ENCODE measurements at places on chromosomes 7 and 10.
A peak's percentile ranks its signal among the peaks of the same experiment; 100 is the strongest.

DNA sequence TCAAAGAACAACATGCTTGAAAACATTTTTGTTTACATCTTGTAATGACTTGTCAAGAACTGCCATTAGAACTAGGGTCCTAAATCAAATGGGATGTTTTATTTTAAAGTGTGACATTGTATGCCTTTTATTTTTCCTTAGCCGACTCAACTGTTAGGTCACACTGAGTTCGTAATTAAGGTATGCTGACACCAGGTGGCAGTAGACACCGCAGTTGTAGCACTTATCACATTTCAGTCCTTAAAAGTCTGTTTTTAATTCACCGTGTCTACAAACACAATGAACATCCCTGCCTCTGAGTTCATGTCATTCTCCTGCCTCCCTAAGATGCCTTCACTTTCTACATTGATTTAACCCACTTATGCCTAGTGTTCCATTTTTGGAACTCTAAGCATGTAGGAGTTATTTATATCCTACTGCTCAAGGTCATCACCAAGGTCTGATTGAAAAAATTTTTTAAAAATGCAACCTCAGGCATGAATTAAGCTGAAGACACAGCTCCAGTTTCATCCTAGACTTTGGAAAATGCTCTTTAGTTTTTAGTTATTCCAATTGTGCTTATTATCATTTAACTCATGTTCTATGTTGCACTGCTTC lies 186.1 kb downstream of the BMPER start:
- H3K27me3 ChIP-seq, result no peaks in the 10 kb centered on the region
- H3K4me1 ChIP-seq, result no peaks in the 10 kb centered on the region
- no peak overlapping the region for H3K4me3 ChIP-seq
- no peak for DNase-seq
- H3K27ac ChIP-seq, result no peak overlapping the region

- no peaks in the 10 kb centered on the region for H3K36me3 ChIP-seq
- H3K4me3 ChIP-seq, result no peak overlapping the region
- no peak for DNase-seq
Measured at GRCh38 chr7:74219416-74219815, 9.6 kb downstream of the LAT2 start.

GRCh38 chr7:70699271-70699670 lies 432.7 kb upstream of the GALNT17 start:
- no peak overlapping the region for H3K27ac ChIP-seq
- no peaks in the 10 kb centered on the region for H3K27me3 ChIP-seq
- no peak overlapping the region for H3K4me3 ChIP-seq

- no peaks in the 10 kb centered on the region for H3K27me3 ChIP-seq
- no peak overlapping the region for H3K4me3 ChIP-seq
- no peak for DNase-seq
Measured at GRCh38 chr7:26616235-26616634, 248.2 kb downstream of the SKAP2 start.

DNA sequence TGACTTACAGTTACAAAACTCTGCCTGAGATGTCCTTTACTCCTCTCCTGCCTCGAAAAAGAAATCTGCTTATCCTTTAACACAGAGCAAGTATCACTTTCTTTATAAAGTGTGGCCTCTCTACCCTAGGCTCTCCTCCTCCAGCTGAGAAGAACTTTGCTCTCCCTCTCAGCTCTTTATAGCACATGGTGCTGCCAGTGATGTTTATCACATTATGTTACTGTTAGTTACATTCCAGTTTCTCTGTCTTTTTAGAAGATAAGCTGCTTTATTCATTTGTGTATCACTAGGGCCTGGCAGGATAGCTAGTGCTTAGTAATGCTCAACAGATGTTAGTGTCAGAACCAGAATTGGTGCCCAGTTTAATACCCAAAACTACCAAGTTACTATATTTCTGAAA lies 41.1 kb upstream of the TMEM229A start:
- no peak overlapping the region for H3K4me3 ChIP-seq
- H3K27me3 ChIP-seq, result no peaks in the 10 kb centered on the region
- H3K27ac ChIP-seq, result no peak overlapping the region
- no peak for DNase-seq

DNA sequence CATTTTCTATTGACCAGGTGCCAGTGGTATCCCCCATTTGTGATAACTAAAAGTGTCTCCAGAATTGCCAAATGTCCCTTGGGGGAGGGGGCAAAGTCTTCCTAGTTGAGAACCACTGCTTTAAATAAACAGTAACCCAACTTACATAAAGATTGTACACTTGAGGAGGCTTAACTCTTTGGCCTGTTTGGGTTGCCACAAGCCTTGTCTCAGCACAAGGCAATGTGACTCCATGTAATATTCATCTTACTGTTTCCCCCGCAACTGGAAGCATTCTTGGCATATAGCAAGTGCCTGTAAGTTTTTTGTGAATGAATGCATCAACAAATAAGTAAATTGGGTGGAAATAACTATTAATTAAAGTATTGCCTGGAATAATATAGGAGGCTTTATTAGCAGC lies 108.3 kb downstream of the ANK3 start:
- DNase-seq, result no peak
- H3K36me3 ChIP-seq, result no peaks in the 10 kb centered on the region
- H3K4me1 ChIP-seq, result no peaks in the 10 kb centered on the region
- no peaks in the 10 kb centered on the region for H3K27me3 ChIP-seq
- H3K27ac ChIP-seq, result no peak overlapping the region
- no peak overlapping the region for H3K4me3 ChIP-seq

- DNase-seq, result peak; percentile 1
- H3K27me3 ChIP-seq, result no peaks in the 10 kb centered on the region
- no peak overlapping the region for H3K4me3 ChIP-seq
- no peaks in the 10 kb centered on the region for H3K36me3 ChIP-seq
- no peak overlapping the region for H3K27ac ChIP-seq
Measured at GRCh38 chr7:44279286-44279685, 46.1 kb downstream of the CAMK2B start.

DNA sequence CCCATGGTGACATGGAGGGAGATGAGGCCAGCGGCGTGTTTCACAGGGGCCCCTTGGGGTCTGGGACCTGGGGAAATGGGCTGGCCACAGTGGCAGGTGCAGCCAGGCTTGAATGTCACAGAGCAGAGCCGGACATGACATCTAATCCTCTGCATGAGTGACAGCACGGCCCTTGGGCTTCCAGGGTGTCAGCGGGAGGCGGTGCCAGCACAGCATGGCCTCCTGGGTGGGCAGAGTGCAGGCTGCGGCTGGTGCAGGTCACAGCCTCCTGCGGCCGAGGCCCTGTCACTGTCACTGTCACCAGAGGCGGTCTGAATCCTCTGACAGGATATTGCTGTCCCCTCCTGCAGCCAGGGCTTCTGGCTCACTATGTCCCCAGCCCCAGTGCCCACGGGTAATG lies 18.2 kb downstream of the BHLHA15 start:
- no peaks in the 10 kb centered on the region for H3K4me1 ChIP-seq
- no peak overlapping the region for H3K4me3 ChIP-seq
- H3K27ac ChIP-seq, result no peak overlapping the region
- no peaks in the 10 kb centered on the region for H3K36me3 ChIP-seq

DNA sequence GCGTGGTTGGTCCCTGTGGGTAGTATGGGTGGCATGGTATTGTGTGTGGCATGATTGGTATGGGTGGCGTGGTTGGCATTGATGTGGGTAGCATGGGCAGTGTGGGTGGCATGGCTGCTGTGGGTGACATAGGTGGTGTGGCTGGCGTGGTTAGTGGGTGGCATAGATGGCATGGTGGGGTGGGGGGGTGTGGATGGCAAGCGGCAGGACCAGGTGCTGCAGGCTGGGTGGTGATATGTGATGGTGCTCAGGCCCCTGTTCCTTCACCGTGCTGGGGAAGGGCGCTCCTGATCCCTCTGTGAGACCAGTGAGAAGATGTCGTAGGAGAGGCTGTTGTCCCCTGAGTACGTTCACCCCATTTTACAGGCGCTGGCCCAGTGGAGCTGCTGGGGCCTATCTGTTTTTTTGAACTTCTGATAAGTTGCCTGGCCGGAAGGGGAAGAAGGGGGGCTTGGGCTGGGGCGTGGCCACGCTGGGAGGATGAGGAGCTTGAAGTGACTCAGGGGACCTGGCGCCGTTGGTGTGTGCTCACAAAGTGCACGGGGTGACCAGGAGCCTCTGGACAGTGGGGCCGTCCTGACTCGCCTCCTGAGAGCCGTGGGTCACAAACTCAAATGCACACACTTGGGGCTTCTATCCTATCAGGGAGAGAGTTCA lies 17.5 kb downstream of the INPP5A start:
- no peak overlapping the region for H3K27ac ChIP-seq
- DNase-seq, result no peak
- H3K4me3 ChIP-seq, result no peak overlapping the region
- H3K36me3 ChIP-seq, result no peaks in the 10 kb centered on the region
- H3K4me1 ChIP-seq, result no peaks in the 10 kb centered on the region

GRCh38 chr10:84613336-84614021 lies 285.1 kb downstream of the CCSER2 start:
- no peak overlapping the region for H3K4me3 ChIP-seq
- DNase-seq, result no peak
- H3K27ac ChIP-seq, result no peak overlapping the region
- no peaks in the 10 kb centered on the region for H3K4me1 ChIP-seq
- H3K36me3 ChIP-seq, result no peaks in the 10 kb centered on the region

- no peaks in the 10 kb centered on the region for H3K36me3 ChIP-seq
- no peak overlapping the region for H3K4me3 ChIP-seq
- H3K27ac ChIP-seq, result no peak overlapping the region
- no peaks in the 10 kb centered on the region for H3K4me1 ChIP-seq
- no peak for DNase-seq
- no peaks in the 10 kb centered on the region for H3K27me3 ChIP-seq
Measured at GRCh38 chr10:19579761-19580545, 236.3 kb upstream of the PLXDC2 start.

DNA sequence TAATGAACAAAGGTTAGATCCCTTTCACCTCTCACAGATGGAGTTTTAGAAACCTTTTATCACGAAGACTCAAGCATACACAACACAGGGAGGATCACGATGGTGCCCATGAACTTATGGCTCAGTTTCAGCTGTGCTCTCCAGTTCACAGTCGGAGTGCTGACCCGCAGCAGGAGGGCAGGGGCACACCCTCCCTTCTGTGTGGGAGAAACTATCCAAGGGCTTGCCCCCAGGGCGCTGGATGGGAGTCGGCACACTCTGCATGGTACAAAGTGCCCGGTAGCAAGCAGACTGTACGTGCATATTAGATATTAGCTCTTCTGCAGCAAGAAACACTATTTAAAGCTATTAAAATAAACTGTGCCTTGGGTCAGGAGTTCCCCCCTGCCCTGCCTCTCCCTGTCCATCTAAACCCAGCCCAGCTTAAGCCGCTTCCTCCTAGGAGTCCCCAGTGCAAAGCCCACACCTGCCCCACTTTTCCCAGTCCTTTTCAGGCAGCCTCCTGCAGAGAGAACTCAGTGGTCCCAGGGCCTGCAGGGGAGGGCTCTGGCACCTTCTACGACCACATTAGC lies 76.5 kb downstream of the CHST15 start:
- no peaks in the 10 kb centered on the region for H3K27me3 ChIP-seq
- DNase-seq, result no peak
- no peaks in the 10 kb centered on the region for H3K36me3 ChIP-seq
- no peak overlapping the region for H3K4me3 ChIP-seq
- H3K4me1 ChIP-seq, result no peaks in the 10 kb centered on the region

DNA sequence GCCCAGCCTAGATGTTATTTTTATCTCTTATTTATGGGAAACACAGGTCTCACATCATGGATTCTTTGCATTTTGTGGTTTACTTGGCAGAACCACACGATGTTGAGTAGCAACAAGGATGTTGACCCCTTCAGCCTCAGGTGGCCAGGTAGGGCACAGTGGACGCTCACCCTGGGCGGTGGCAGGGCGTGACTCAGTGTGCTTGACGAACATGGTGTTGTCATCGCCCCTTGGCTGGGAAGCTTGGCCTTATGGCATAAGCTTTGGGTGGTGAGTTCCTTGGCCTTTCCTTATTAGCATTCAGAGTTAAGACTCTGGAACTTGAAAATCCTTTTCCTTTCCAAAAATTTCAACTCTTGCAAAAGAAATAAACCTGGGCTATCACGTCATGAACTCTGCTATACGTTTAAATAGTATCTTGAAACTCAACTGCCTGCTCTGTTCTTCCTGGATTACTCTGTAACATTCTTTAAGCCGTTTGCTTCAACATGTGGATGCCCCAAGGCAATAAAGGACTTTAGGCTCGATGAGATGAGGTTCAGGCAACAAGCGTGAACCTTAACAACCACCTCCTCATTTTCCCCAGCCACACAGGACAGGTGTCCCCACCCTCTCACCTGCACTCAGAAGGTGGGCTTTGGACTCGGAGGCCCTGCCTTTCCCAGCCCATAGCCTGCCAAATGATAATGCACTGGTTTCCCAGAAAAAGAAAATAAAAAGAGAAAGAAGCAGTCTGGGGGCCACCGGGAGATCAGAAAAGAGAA lies 22.5 kb upstream of the ECHDC3 start:
- DNase-seq, result no peak
- no peaks in the 10 kb centered on the region for H3K36me3 ChIP-seq
- no peaks in the 10 kb centered on the region for H3K4me1 ChIP-seq
- H3K27ac ChIP-seq, result no peak overlapping the region
- no peaks in the 10 kb centered on the region for H3K27me3 ChIP-seq
- no peak overlapping the region for H3K4me3 ChIP-seq

GRCh38 chr10:24256619-24257107 lies 47.7 kb downstream of the KIAA1217 start:
- H3K27me3 ChIP-seq, result no peaks in the 10 kb centered on the region
- no peak overlapping the region for H3K27ac ChIP-seq
- no peaks in the 10 kb centered on the region for H3K4me1 ChIP-seq
- H3K36me3 ChIP-seq, result no peaks in the 10 kb centered on the region
- no peak for DNase-seq
- no peak overlapping the region for H3K4me3 ChIP-seq

DNA sequence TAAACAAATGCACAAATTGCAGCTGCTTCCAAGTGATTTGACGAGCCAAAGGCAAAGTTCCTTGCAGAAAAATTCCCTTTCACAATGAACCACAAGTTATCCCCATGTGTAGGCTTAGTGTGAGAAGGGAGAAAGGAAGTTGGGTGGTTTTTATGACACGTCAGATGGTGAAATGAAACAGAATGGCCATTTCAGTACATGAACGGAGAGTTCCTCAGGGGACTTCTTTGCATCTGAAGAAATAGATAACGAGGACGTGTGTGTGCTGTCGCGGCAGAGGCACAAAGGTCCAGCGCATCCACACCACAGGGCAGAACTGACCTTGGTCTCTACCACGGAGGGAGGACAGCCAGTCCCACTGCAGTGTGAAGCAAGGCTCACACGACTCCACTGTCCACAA lies 135.9 kb downstream of the PAXIP1 start:
- H3K27me3 ChIP-seq, result no peaks in the 10 kb centered on the region
- DNase-seq, result no peak
- H3K4me1 ChIP-seq, result no peaks in the 10 kb centered on the region
- H3K4me3 ChIP-seq, result no peak overlapping the region

GRCh38 chr7:101564778-101565211 lies 64.3 kb downstream of the MYL10 start:
- H3K36me3 ChIP-seq, result no peaks in the 10 kb centered on the region
- no peaks in the 10 kb centered on the region for H3K27me3 ChIP-seq
- DNase-seq, result no peak
- no peaks in the 10 kb centered on the region for H3K4me1 ChIP-seq
- H3K4me3 ChIP-seq, result no peak overlapping the region

- DNase-seq, result no peak
- H3K4me1 ChIP-seq, result no peaks in the 10 kb centered on the region
- H3K36me3 ChIP-seq, result no peaks in the 10 kb centered on the region
Measured at GRCh38 chr7:15764010-15764409, 77.5 kb upstream of the MEOX2 start.

Measured in uterus (tissue), 4 donors.